ENCODE measurements at places on chromosomes 7 and 10.
A peak's percentile ranks its signal among the peaks of the same experiment; 100 is the strongest.

DNA sequence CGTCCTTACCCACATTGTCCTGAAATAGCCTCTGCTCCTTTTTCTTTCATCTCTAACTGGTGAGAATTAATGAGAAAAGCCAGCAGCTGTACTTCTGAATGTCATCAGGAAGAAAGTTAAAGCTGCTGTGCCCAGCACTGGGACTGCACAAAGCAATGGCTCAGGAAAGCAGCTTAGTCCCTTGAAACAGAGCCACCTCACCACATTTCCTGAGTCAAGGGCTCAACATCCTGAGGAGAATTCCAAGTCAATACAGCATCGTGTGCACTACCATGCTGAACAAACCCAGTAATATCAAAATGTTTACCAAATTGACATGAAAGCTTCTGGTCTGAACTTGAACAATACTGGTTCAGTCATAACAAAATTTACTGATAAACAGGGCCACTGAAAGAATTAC lies 140.1 kb downstream of the KMT2E start:
- no peak for DNase-seq

- DNase-seq: no peak
These were observed 371.2 kb upstream of the LRRN3 start for GRCh38 chr7:110719741-110720140.

DNA sequence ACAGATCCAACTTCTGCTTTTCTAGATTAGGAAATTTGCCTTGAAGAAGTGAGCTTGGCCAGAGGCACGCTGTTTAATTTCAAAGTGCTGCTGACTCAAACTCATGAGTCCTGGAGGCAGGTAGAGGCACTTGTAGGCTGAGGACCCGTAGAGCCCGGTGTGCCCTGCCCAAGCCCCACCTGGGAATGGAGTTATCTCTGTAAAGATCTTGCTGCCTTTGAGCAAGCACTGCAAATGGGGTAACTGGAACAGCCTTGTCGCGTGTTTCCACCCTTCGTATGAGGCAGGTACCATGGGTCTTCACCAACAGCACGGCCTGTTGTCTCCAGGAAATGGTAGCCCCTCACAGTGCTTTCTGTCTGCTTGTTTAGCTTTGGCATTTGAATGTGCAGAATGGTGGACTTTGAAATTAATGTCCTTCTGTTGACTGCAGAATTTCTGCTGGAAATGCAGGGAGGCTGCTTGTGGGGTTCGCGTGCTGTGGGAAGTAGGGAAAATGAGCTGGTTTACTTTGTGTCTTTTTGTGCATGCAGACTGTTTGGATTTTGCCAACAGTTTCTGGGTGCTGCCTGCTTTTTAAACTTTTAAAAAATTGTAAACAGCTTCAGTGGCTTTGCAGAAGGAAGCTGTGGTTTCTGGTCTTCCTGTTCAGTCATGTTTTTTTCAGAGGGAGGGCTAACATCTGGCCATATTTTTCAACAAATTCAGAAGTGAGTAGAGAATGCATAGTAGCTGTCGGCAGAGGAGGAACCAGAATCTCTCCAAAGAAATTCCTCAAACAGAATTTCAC lies 27.2 kb downstream of the CCM2 start:
- peak; percentile 28 for DNase-seq

- peak; percentile 56 for DNase-seq
These were observed 58.2 kb upstream of the ANTXRL start for GRCh38 chr10:46228563-46229071.

DNA sequence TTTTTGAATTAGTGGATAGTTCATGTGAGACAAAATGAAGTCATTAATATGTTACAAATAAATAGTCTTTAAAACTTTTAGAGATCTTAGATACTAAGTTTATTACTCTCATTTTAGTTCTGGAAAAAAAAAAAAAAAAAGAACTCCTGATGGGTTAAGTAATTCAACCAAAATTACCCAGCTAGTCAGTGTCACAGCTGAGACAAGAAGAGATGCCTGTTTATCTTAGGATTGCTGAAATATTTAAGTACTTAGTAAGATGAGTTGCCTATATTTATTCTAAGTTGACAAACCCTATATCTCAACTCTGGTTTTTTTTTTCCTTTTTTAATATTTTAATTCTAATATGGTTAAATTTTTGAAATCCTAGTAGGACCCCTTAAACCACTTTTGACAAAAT lies 781.0 kb upstream of the LRRN3 start:
- DNase-seq: no peak

DNA sequence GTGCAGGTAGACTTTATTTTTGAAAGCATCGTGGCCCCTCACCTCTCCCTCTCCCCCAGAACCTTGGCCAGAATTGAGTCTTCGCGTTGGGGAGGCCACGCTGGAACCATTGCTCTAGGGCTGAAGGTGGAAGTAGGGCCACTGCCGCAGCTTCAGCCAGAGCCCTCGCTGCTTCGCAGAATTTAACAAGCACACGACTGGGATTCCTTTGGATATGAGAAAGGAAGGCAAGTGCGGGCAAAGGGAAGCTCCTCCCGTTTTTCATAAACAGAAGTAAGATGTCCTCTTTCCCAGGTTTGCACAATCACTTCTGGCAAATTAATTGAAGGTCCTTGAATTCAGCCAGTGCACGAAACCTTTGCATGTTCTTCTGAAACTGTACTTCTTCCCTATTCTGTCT lies 168.1 kb downstream of the CCDC3 start:
- DNase-seq: no peak

- no peak for DNase-seq
These were observed 181.9 kb upstream of the VSTM2A start for GRCh38 chr7:54360075-54360840.

DNA sequence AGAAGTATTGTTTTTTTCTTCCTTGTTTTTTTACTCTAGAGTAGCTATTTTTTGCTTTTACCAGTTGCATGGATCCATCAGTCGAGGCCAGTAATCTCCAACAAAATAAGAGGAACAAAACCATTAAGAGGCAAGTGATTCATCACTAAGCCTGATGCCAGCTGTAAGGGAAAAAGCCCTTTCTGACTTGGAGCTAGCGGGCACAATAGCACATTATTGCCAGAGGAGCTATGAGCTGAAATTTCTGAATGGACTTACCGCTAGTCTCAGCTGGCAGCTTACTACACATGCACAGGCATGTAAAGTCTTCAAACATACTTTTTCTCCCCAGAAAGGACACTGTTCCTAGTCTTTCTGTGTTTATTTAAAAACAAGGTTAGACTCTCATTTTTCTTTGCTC lies 41.6 kb upstream of the PTPRZ1 start:
- DNase-seq: no peak

Measured in CD4-positive, alpha-beta T cell treated with Interleukin-1 beta for 1 hour (primary cell).